ENCODE measurements at places on chromosomes 7 and 10.

GRCh38 chr7:99557940-99558305 lies 519 bp upstream of the ZNF655 start:
- DNase-seq = no peak

DNA sequence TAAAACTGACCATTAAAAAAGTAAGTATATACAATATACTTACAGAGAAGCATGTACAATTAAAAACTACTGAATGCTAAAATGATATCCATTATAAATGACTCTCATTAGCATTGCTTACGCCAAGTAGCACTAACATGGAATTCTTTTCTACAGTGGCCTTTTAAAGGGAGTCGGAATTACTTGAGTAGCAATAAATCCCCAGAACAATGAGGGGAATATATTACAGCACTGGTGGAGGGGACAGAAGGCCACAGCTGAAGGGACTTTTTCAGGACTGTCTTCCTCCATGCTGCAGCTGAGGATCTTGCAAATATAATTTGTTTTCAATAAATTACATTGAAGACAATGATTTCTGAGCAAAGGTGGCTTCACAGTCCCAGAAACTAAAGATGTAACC lies 97.0 kb downstream of the ALOX5 start:
- no peak for DNase-seq

DNA sequence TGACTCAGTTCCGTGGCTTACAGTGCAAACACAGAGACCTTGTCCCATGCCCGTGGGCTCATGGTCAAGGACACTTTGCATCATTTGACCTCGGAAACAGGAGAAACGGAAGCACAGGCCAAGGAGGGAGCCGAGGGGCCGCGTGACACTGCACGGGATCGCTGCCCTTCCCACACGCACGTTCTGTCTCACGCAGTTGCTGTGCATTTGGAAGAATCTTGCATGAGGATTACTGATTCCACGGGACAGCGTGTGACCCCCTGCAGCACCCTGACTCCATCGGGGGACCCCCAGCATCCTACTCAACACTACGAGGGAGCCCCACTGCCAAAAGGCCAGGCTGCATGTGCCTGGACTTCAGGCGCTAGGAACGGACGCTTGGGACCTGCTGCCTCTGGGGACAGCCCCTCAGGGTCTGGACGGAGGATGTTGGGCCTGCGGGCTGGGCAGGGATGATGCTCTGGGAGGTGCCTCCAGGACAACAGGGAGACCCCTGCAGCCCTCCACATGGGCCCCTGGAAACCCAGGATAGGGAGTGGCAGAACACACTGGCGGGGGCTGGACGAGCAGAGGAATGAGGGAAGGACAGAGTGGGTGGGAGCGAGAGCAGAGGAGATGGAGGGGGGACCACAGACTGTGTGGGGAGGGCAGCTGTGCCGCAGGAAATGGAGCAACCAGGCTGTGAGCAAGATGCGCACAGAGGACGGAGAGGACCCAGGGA lies 222.2 kb downstream of the DNAJB6 start:
- DNase-seq = no peak

GRCh38 chr10:24804956-24805355 lies 81.3 kb upstream of the ARHGAP21 start:
- DNase-seq = no peak

DNA sequence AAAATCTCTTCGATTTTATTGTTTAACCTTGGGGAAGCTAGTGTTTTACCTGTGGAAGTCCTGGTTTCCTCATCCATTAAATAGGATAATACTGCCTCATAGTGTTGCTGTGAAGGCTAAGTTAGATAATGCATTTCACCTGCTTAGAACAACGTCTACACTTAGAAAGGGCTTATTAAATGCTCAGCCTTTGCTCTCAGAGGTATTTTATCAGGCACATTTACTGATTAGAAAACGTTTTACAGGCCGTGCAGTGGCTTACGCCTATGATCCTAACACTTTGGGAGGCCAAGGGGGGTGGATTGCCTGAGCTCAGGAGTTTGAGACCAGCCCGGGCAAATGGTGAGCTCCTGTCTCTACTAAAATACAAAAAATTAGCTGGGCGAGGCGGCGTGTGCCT lies 144.4 kb downstream of the INSYN2A start:
- no peak for DNase-seq

GRCh38 chr7:45257284-45257683 lies 99.7 kb downstream of the RAMP3 start:
- DNase-seq = no peak

DNA sequence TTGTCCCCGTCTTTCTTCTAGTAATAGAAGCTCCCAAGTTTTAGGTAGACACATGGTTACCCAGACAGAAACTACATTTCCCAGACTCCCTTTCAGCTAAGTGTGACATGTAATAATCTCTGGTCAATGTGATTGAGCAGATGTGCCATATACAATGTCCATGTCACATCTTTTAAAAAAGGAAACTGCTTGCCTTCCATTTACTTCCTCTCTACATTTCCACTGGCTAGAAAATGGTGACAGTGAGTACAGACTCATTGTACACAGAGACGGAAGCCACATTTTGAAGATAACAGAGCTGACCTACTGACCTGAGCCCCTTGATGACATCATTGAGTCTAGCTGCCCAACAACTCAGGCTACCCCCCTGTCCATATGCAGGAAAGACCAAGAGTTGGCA lies 21.3 kb downstream of the ZC3HAV1 start:
- DNase-seq = no peak

- no peak for DNase-seq
Observed at GRCh38 chr7:46386428-46387399, 465.6 kb upstream of the IGFBP3 start.

DNA sequence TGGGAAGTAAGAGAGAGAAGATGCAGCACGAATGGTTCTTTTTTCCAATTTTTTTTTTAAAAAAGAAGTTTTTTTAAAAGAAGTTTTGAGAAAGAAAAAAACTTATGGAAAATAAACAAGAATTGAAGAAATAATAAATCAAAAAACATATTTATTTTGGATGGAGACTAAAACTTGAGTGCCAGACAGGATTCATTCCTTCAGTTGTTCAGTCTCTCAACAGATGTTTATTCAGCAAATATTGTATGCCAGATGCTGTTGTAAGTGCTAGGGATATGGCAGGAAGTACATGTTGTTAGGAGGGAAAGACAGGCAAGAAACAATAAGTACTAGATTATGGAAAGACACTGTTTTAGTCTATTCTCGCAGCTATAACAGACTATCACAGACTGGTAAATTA lies 750.7 kb upstream of the PHF14 start:
- no peak for DNase-seq

GRCh38 chr10:93604146-93604545 lies 3.1 kb upstream of the RBP4 start:
- DNase-seq = no peak

DNA sequence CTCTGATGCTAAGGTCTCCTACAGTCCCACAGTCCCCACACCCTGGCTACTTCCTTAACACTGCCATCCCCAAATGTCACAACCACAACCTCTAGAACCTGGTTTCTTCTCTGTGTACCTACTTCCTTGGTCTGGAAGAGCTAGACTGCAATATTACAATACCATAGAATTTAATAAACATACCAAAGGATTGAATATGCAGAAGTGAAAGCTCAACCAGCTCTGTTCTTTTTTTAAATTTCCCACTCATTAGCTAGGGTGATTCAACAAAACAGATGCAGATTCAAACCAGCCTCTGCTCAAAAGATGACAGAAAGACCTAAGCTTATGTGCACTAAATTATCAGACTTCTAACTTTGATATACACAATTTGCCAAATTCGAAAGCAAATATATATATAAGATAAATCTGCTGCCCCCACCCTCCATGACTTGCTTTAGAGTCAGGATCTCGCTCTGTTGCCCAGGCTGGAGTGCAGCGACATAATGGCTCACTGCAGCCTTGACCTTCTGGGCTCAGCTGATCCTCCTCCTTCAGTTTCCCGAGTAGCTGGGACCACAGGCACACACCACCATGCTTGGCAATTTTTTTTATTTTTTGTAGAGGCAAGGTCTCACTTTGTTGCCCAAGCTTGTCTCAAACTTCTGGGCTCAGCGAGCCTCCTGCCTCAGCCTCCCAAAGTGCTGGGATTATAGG lies 212.6 kb downstream of the CHCHD3 start:
- DNase-seq = no peak

- DNase-seq = no peak
Observed at GRCh38 chr10:83921984-83922860, 217.1 kb upstream of the GHITM start.

GRCh38 chr7:49885593-49886285 lies 112.3 kb downstream of the VWC2 start:
- no peak for DNase-seq

GRCh38 chr10:11319990-11320602 lies 291.4 kb downstream of the USP6NL start:
- no peak for DNase-seq

DNA sequence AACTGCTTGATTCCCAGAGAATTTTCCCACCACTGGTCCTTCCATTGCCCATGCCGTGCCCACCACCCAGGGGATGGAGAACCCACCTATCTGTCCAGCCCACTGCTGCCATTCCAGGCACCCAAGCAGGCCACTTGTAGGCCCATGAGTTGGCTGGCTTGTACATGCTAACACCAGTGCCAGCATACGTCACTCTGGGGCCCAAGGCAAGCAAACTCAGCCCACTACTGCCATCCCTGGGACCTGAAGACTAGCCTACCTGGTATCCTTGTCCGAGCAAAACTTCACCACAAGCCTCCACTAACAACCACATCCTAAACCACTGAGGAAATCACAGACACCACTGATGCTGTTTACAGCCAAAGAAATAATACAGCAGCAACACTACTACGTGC lies 44.7 kb upstream of the CDK6 start:
- no peak for DNase-seq

DNA sequence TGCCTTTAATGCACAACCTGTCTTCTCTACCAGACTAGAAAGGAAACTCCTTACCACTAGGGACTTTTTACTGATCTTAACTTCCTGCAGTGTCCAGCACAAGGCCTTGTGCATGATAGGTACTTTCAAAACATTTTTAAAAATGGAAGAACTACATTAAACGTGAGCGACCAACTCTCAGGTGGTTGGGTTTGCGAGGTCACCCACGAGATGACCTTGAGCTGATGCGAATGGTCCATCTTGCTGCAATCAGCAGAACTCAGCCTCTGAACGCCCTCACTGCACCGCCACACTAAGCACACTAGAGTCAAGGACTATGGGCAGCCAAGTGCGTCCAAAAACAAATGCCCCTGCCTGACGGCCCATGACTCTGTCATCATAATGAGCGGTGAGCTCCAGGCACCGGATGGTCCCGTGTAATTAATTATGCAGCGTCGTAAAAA lies 34.9 kb upstream of the PTF1A start:
- DNase-seq = no peak

- DNase-seq = no peak
Observed at GRCh38 chr7:30148951-30149459, 14.2 kb downstream of the MTURN start.

- no peak for DNase-seq
Observed at GRCh38 chr7:106504645-106505044, 156.3 kb downstream of the CCDC71L start.

DNA sequence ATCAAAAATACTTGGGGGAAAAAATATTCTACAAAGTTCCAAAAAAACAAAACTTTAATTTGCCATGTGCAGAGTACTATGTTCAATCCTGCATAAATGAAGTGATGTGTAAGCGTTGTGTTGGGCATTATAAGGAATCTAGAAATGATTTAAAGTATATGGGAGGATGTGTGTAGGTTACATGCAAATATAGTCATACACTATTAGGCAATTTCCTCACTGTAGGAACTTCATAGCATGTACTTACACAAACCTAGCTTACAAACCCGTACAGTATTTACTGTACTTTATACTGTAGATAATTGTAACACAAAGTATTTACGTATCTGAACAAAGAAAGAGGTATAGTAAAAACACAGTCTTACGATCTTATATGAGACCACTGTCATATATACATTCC lies 72.3 kb downstream of the NRBF2 start:
- DNase-seq = no peak

GRCh38 chr7:20778063-20778721 lies 8.5 kb downstream of the SP8 start:
- DNase-seq = no peak

- no peak for DNase-seq
Observed at GRCh38 chr7:6165521-6166320, 106.7 kb downstream of the CYTH3 start.

Data from stimulated activated CD8-positive, alpha-beta memory T cell treated with anti-CD3 and anti-CD28 coated beads, Interleukin-7, amount 100 ng/mL, for 4 hours (primary cell).